ENCODE measurements at places on chromosomes 11 and 22. TPM values are rescaled to one million over a fixed set of nuclear protein-coding genes. Genes with fewer than 3 reads are reported as not detected.

The THRSP gene
- total RNA-seq = 1.6 TPM

The NOX4 gene
- total RNA-seq = 5.1 TPM

The TXN2 gene
- 58.1 TPM for total RNA-seq

The OR8D1 gene
- not detected for total RNA-seq

The PLAAT4 gene
- total RNA-seq = 13.9 TPM

The YPEL1 gene
- 8.5 TPM for total RNA-seq

The MN1 gene
- total RNA-seq = 4.7 TPM

The OR51B5 gene
- 0.32 TPM for total RNA-seq

The C22orf42 gene
- total RNA-seq = not detected

The KCNK4 gene
- not detected for total RNA-seq

The INSC gene
- total RNA-seq = 0.33 TPM

The SLC22A6 gene
- total RNA-seq = not detected

The NXPE2 gene
- not detected for total RNA-seq

The CASP1 gene
- total RNA-seq = 14.6 TPM

The LINC01488 gene
- total RNA-seq = not detected

The PLEKHA7 gene
- 9.8 TPM for total RNA-seq

The NUP98 gene
- 98.1 TPM for total RNA-seq

The PHF21B gene
- total RNA-seq = 3.6 TPM

The FAM181B gene
- total RNA-seq = 0.16 TPM

The ANKK1 gene
- 3.4 TPM for total RNA-seq

The TRIM48 gene
- total RNA-seq = not detected

The TNNI2 gene
- 5.6 TPM for total RNA-seq

The TTC36 gene
- total RNA-seq = 6.2 TPM

The PARVG gene
- 10.2 TPM for total RNA-seq
